ENCODE measurements at places on chromosomes 11 and 22.

GRCh38 chr11:100956351-100956750, 173.3 kb downstream of the PGR start:
- DNase-seq = no peak

GRCh38 chr11:2298131-2298794, 3.5 kb downstream of the C11orf21 start:
- no peak for DNase-seq

DNA sequence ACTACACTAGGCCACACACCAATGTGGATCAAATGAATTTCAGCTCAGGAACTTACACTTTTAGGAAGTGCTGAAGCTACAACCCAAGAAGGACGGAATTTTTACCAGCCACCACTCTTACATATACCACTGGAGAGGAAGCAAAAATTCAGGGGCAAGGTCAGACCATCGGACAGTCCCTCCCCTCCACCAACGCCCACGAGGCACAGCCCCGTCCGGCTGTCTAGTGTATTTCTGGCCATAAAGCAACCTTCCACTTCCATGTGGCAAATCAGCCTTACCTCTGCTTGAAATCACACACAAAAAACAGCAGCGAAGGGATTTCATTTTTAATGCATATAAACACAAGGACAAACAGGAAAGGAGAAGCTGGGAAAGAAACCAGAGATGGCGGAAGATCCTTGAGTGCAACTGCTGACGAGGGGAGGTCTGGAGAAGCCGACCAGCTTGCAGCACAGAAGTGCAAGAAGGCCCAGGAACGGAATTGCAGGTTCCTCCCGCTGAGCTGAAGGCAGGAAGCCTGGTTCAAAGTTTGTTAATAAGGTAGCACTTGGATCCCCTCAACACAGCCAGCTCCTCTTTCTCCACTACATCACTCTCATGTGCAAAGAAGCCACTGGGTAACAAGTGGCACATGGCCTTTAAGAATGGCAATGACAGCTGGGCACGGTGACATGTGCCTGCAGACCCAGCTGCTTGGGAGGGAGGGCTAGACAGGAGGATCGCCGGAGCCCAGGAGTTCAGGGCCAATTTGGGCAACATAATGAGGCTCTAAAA, 71.5 kb downstream of the SHANK2 start:
- no peak for DNase-seq

DNA sequence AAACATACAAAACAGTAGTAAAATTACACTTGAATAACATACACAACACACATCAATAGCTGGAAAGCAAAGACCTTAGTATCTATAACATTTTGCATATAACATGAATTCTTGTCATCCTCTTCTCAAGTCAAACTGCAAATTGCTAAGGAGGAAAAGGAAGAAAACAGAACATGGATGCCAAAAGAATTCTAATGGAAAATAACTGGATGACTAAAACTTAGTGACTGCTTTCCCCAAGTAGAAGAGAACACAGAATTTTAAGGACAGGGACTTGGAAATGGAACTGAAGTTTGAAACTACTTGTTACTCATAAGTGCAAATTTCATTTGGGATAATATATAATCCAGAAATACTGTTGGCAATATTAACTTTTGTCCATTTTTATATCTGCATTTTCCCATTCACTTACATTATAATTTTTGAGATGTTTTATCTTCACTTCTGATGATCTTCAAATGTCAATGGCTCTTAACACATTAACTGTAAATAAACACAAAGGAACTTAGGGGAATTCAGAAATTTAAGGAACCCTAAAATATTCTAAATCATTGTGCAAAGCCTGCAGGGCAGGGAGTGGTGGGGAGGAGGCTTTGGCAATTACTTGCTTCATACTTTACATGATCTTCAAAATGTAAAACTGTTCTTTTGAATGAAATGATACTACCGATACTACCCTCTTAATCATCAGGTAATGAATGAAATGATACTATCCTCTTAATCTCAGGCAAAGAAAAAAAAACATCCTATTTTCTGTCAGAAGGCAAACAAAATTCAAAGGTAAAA, 9.9 kb downstream of the MTMR2 start:
- no peak for DNase-seq

GRCh38 chr11:31779374-31779791, 31.7 kb downstream of the PAX6 start:
- DNase-seq = no peak

DNA sequence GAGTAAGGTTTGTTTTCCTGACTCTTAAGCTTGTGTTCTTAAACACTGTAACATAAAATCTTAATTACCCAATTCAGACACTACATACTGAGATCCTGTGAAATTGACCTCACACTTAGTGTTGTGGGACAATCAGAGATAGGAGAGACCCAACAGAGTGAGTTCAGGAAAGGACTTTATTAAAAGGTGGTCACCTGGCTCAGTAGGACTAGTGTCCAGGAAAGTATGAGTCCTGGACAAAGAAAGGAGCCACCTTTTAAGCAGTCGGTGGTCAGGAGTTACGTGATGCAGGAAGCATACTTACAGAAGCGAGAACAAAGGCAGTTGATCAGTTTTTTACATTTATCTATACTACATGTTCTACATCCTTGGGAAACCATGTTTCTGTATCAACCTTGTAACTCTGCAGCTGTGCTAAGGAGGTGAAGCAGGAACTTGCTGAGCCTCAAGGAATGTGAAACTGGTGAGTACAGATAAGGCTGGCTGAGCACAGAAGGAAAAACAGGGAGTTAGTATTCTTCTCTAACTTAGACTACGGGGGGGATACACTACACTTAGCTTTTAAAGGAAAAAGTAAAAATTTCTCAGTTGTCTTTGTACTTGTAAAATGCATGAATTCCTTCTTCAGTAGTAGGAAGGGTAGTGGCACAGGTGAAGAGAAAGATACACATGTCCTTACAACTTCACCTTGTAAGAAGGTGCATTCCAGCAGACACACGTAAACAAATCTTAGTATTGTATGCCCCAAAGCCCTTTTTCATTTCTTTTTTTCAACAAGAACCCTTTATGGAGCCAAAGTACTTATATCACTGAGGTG, 15.1 kb downstream of the OR51E1 start:
- DNase-seq = no peak

- DNase-seq = no peak
Observed at GRCh38 chr11:64713781-64714363, 9.1 kb downstream of the NRXN2 start.
